ENCODE measurements at places on chromosomes 5 and 9. TPM values are rescaled to one million over a fixed set of nuclear protein-coding genes. Genes with fewer than 3 reads are reported as not detected.

Gene IFNA13
- not detected for total RNA-seq

- H3K4me3 ChIP-seq: no peak overlapping the region
- no peaks in the 10 kb centered on the region for H3K4me1 ChIP-seq
- no peak overlapping the region for H3K27ac ChIP-seq
- DNase-seq: no peak
- no peaks in the 10 kb centered on the region for H3K27me3 ChIP-seq
Observed at GRCh38 chr9:126906091-126906490, 8.5 kb upstream of the RALGPS1 start.

- no peaks in the 10 kb centered on the region for H3K27me3 ChIP-seq
- no peak overlapping the region for H3K4me3 ChIP-seq
- H3K27ac ChIP-seq: no peak overlapping the region
- DNase-seq: no peak
- no peaks in the 10 kb centered on the region for H3K4me1 ChIP-seq
- no peaks in the 10 kb centered on the region for H3K36me3 ChIP-seq
Observed at GRCh38 chr5:26805076-26805475, 233.3 kb downstream of the CDH9 start.

Gene SPINK5
- not detected for total RNA-seq

Gene TMC1
- 0.43 TPM for total RNA-seq

- H3K27ac ChIP-seq: no peak overlapping the region
- no peak overlapping the region for H3K4me3 ChIP-seq
- peaks cover 2% of the 10 kb centered on the region for H3K36me3 ChIP-seq
- H3K27me3 ChIP-seq: no peaks in the 10 kb centered on the region
- no peak for DNase-seq
Observed at GRCh38 chr9:132008184-132008803, 71.4 kb downstream of the MED27 start.

Gene BTNL8
- 0.74 TPM for total RNA-seq

Gene MVB12B
- 11.5 TPM for total RNA-seq

- no peak overlapping the region for H3K4me3 ChIP-seq
- H3K27me3 ChIP-seq: peaks cover 51% of the 10 kb centered on the region
- no peaks in the 10 kb centered on the region for H3K4me1 ChIP-seq
Observed at GRCh38 chr5:35954175-35954574, 15.8 kb upstream of the CAPSL start.

DNA sequence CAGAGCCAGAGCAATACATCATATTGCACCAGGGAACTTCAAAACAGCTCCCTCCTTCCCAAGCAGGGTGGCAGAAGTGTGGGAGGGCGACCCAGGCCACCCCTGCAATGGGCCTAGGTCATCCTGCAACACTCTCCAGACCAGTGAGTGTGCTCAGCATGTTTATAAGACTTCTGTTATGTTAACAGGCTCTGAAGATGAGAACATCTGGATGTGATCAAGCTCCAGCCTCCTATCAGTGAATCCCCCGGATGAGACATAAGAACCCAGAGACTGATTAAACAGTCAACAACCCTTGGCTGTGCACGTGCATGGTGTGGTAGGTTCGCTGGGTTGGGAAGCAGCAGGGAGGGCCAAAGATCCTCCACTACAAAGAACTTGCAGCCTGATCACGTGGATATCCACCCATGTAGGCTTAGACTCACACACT, 63.3 kb downstream of the ABCA1 start:
- no peaks in the 10 kb centered on the region for H3K27me3 ChIP-seq
- no peak overlapping the region for H3K4me3 ChIP-seq
- DNase-seq: no peak
- H3K27ac ChIP-seq: no peak overlapping the region
- no peaks in the 10 kb centered on the region for H3K4me1 ChIP-seq
- no peaks in the 10 kb centered on the region for H3K36me3 ChIP-seq

Gene TMEM174
- not detected for total RNA-seq

- no peak overlapping the region for H3K27ac ChIP-seq
- DNase-seq: no peak
- H3K36me3 ChIP-seq: peaks cover 6% of the 10 kb centered on the region
- H3K4me1 ChIP-seq: peaks cover 49% of the 10 kb centered on the region
Observed at GRCh38 chr5:177353093-177353492, 1.6 kb upstream of the LMAN2 start.

Gene MRPL50
- total RNA-seq: 11.6 TPM

DNA sequence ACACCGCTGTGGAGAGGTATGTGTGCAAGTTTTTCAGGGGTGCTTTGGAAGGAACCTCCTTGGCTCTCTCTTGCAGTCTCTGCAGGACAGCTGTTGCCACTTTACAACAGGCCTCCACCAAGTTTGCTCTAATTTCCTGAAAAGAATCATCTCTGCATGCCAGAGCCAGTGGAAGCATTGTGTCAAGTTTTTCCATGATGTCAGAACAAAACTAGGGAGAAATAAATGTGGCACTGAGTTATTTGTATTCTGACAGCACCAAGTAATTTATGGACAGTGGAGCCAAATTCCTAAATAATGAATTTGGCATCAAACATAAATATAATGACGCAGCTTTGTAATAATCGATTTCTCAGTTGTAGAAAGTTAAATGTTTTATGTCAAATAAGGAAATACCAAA, 146.9 kb downstream of the KIAA0825 start:
- H3K36me3 ChIP-seq: no peaks in the 10 kb centered on the region
- H3K4me1 ChIP-seq: no peaks in the 10 kb centered on the region
- no peak for DNase-seq
- H3K4me3 ChIP-seq: no peak overlapping the region
- H3K27me3 ChIP-seq: no peaks in the 10 kb centered on the region

Gene PRDM9
- not detected for total RNA-seq

- H3K36me3 ChIP-seq: no peaks in the 10 kb centered on the region
- peaks cover 5% of the 10 kb centered on the region for H3K4me1 ChIP-seq
- no peak overlapping the region for H3K27ac ChIP-seq
Observed at GRCh38 chr9:134327671-134328231, 1.5 kb downstream of the RXRA start.

GRCh38 chr9:94490465-94490864, 64.4 kb upstream of the PCAT7 start:
- peaks cover 36% of the 10 kb centered on the region for H3K27me3 ChIP-seq
- no peak overlapping the region for H3K27ac ChIP-seq
- no peak overlapping the region for H3K4me3 ChIP-seq
- H3K36me3 ChIP-seq: no peaks in the 10 kb centered on the region
- DNase-seq: no peak

Gene MYOZ3
- 0.16 TPM for total RNA-seq

DNA sequence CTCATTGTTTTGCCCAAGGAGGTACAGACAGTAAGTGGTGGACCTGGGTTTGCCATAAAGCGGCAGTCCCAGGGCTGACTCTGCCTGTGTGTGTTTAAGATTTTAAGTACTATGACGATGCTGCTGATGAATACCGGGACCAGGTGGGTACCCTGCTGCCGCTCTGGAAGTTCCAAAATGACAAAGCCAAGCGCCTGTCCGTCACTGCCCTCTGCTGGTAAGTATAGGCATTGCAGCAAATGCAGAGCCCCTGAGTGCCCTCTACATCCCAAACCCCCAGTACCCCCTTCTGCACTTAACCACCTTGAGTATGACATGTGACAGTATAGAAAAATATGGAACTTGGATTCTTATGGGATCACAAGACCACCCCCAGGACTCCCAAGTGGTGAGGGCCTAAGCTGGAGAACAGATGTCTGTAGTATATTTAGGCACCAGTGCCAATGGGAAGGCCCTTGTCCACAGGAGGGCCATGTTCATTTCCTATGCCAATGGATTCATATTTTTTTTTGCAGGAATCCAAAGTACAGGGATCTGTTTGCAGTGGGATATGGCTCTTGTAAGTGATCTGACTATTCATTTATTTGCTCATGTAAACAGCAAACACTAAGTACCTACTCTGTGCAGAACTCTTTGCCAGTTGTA, 22.0 kb downstream of the ENHO start:
- peaks cover 14% of the 10 kb centered on the region for H3K27me3 ChIP-seq
- H3K4me3 ChIP-seq: peak overlapping the region; percentile 44
- H3K27ac ChIP-seq: peak overlapping the region; percentile 31

Gene SPATA31C1
- total RNA-seq: not detected

GRCh38 chr5:150780816-150781221, 2.3 kb downstream of the SMIM3 start:
- no peak for DNase-seq
- H3K4me1 ChIP-seq: peaks cover 74% of the 10 kb centered on the region
- no peaks in the 10 kb centered on the region for H3K27me3 ChIP-seq
- H3K36me3 ChIP-seq: peaks cover 5% of the 10 kb centered on the region

Data from activated T-cell treated with anti-CD3 and anti-CD28 coated beads, Interleukin-2, amount 50 U/mL, for 72 hours (primary cell).